ENCODE measurements at places on chromosomes 5 and 9.
A peak's percentile ranks its signal among the peaks of the same experiment; 100 is the strongest.

- no peak for DNase-seq
Observed at GRCh38 chr9:117344892-117345660, 69.8 kb downstream of the ASTN2 start.

GRCh38 chr5:133377736-133378135 lies 234.6 kb downstream of the FSTL4 start:
- no peak for DNase-seq

DNA sequence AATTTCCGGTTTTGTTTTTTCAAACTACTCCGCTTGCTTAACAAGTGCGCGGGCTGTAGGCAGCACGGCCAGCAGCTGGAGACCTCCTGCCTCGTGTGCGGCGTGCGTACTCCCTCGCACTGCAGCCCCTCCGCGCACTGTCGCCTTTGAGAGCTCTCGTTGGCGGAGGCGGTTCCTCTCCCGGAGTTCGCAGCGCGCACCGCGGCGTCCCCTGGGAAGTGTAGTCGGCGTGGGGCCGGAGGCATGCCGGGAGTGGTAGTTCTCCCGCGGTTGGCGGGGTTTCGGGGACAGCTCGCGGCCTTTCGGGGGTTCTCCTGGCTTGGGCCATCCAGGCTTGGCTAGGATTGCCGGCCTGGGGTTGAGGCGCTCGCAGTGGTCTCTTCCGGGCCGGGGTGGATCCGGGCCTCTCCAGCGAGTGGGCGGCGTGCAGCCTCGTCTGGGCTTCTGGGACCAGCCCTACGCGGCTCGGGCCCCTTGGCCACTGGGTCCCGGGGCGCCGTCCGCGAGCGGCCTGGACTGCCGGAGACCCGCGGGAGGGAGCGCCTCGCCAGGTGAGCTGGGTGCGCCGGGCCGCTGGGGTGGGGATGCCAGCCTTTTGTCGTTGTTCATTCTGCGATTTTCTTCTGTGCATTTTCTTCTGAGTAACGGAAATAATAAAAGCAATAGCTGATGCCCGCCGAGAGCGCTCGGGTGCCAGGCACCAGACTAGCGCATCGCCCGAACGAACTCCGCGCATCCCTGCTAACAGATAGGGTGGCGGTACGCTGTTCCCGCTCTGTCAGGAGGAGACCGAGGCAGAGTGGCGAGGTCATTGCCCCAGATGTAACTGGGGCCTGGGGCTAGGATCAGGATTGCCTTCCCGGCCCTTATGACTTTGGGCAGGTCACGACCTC lies at the start of gene ZNF354C:
Gene ZNF354C (plus strand): TSS at position 258 of the 893 bp plus-strand sequence. CDS start 1,696 bp downstream, outside the sequence.
- DNase-seq = peak; percentile 67

DNA sequence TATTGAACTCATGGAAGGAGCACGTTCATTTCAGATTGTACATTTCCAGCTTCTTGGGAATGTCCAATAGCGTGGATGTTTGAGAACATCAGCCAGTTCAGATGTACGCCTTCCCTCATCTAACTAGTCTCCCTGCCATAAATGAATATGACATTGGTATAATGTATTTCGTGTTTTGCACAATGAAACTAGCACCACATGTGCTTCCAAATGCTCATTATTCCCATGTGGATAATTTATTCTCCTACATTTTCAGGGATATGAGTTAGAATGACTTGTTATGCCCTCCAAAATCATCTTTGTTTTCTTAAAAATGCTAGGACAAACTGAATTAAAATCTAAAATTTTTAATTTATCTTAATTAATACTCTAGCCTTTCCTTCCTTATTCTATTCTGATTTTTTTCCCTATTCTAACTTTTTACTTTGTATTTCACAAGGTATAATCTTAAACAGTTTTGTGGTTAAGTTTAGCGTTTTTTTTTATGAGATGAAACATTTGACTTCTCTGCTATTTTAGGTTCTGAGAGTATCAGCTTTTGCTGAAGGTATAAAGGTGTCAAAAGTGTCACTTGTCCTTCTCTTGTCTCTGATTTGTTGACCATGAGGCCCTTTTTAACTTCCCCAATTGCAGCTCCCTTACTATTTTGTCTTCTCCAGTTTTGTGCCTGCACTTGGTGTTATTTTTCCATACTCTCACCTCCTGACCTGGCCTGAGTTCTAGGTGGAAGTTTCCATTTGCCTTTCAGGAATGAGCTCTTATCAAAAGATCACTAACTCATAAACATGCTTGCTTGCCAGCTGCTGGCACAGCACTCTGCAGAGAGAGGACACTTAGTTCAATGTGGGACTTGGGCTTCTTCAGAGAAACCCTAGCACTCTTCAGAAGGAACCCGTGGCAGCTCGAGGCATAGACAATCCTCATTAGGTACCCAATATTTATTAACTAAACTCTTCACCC lies 106.8 kb downstream of the FRMD3 start:
- DNase-seq = no peak

DNA sequence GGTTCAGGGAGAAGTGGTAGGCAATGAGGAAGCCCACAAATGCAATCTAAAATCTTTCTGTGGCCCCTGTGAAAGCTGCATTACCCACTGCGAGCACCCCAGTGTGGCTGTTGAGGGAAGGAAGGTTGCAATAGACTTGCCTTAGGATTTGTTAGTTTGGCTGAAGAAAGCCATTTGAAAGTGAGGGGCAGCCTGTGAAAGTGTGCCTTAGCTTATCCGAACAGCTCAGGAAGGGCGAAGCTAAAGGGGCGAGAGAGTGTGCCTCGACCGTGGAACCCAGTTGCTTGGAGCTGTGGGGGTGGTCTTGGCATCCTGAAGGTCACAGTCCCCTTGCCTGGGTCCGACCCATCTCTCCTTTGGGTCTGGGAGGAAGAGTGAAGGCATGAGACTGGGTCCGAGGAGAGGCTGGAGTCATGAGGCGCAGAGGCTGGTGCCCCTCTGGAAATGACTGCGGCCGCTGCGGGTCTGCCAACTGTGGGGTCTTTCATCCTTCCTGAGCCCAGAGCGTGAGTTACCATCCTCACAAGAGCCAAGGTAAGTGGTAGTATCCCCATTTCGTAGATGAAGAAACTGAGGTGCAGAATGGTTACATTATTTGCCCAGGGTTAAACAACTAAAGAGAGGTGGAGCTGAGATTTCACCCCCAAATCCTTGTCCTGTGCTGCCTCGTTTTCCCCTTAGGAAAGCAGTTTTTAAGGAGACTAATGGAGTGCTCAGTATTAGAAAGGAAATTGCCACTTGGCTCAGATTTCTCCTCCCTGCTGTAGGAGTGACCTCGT lies 24.4 kb downstream of the SLC25A25 start:
- no peak for DNase-seq

DNA sequence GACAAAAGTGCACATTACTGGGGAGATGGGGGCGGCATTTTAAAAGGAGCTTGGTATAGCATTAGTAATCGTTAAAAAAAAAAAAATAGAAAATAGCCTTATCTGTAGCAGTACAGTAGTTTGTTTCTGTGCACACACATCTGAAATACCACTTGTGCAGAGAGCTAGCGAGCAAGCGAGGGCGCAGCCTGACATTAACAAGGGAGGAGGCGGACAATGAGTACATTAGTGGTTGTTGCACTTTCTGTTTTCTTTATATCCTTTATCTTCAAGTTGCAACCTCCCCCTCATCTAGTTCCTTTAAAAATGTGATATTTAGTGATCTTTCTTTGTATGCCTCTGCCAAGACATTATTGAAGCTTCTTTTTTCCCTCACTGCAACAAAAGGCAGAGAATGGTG lies 880 bp upstream of the PTPDC1 start:
- no peak for DNase-seq

DNA sequence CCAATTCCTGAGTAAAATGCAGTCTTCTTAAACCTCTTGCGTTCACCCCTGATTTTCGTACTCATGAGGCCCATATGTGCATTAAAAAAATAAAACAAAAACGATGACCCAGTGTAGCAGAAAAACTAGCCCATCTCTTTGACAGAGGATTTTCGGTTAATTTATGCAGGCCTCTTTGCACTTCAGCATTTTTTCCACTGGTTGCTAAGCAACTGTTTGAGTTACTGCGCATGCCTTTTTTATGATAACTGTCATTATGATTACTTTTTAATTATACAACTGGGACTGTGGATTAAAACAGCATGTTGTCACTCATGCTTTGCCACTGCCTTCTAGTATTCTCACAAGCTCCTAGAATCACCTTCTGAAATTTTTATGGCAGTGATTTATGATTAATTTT lies 165.0 kb downstream of the SMARCA2 start:
- no peak for DNase-seq

DNA sequence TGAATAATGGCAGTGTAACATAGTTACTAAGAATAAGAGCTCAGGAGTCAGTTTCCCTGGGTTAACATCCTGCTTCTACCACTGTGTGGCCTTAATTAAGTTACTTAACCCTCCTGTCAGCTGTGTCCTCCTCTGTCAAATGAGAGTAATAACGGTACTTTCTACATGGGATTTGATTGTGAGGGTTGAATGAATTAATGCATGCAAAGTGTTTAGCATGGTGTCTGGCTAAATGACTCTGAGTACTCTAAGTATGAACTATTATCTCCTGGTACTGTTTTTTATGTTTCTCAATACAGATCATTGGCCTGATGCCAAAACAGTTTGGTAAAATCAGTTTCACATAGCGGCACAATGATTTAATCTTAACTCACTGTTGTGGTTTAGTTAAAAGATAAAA lies 19.6 kb downstream of the ZNF131 start:
- DNase-seq = no peak

DNA sequence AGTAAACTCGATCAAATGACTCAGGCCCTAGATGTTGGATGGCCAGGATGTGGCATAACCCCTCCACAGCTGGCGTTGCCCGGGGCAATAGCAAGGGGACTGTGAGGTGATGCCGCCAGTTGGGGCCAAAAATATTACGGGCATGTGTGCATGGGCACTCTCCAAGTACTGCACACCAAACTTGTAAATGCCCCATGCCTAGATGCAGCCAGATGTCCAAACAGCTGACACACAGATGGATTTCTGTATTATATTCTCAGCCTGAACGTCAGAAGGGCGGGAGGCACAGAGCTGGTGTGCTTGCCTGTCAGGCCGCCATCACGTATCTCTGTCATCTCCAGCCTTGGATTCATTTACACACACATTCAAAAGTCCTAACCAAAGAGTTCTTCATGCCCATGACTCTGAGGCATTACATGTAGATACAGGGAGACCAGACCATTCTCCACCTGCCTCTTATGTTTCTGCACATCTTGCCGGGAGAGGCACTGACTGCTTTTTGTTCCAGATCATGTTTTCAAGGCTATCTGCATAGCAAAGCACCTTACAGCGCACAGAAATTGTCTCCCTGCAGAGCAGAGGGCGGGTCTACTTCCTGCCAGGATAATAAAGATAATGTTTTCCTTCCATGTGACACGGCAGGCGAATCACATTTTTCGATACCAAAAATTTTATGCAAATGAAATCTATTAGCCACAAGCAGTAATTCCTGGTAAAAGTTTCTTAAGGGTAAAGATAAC lies 200.9 kb upstream of the ADAMTS16 start:
- DNase-seq = no peak

- DNase-seq = no peak
Observed at GRCh38 chr5:123115020-123115419, 26.0 kb downstream of the PRDM6 start.

DNA sequence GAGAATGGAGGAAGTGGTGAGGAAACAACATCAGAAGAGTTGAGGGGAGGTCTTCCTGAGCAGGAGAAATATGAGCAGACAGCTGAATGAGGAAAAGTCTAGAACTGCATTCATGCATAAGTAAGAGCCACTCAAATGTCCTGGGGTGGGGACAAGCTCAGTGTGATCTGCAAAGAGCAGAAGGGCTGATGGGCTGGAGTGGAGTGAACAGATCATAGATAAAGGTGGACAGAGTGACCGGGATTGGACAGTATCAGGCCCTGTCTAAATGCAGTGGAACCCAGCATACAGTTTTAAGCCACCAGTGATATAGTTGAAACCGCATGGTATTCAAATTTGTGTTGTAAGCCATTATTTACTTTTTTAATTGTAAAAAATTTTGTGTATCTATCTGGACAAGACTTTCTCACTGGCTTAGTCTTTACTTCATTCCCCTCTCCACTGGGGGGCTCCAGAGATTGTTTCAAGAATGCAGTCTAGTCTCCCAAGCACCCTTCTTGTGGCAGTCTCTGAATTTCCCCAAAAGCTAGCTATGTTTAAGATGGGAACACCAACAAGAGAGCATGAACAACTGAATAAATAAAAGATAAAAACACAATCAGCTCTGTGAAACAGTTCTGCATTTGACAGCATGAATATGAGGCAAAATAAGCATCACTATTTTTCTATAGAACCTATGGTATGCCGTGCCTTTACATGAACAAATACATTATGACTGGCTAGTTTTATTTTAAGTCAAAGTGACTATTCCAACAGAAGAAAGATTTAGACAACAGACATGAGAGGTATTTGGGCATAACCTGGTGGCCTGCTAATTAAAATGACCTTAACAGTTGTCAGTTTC lies 10.7 kb upstream of the STK32A start:
- no peak for DNase-seq

GRCh38 chr5:76368941-76369340 lies 34.1 kb upstream of the IQGAP2 start:
- DNase-seq = no peak

- no peak for DNase-seq
Observed at GRCh38 chr9:107999890-108000289, 510.3 kb upstream of the KLF4 start.

DNA sequence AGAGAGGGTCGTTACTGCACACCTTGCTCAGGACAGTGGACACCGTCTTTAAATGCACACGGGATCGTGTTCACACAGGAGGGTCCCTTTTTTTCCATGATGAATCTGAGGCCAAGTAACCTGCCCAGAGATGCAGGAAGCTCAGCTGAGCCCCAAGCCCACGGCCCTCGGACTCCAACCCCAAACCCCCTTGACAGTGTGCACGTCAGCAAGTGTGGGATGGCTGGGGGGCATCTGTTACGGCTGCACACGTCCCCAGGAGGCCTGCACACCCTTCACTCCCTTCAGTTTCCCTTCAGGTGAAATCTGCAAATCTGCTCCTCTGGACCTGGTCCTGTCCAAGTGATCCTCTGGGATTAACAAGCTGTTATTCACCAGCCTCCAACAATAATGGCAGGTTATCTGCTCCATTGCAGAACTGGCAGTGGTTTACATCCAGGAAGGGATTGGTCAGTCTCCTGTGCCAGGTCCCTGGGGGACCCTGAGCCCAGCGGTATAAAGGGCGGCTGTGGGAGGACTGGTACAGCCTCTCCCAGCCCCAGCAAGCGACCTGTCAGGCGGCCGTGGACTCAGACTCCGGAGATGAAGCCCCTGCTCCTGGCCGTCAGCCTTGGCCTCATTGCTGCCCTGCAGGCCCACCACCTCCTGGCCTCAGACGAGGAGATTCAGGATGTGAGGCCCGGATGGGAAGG lies at the start of gene LCN1:
Gene LCN1 (plus strand): TSS at position 525 of the 692 bp plus-strand sequence. CDS start 58 bp downstream, at position 583.
- DNase-seq = no peak

- DNase-seq = no peak
Observed at GRCh38 chr5:74375271-74375670, 265.3 kb downstream of the ENC1 start.

DNA sequence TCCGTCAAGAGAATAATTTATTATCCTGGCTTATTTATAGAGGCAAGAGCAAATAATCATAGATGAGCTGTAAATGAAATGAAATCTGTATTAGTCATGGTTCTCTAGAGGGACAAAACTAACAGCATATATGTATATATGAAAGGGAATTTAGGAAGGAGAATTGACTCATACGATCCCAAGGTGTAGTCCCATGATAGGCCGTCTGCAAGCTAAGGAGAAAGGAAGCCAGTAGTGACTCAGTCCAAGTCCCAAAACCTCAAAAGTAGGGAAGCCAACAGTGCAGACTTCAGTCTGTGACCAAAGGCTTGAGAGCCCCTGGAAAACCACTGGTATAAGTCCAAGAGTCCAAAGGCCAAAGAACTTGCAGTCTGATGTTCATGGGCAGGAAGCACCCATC lies 515.9 kb upstream of the CYLC2 start:
- no peak for DNase-seq

Data from anterior cingulate cortex (tissue), 58 donors.